ENCODE measurements at places on chromosomes 1 and 21.

GRCh38 chr1:228487336-228488124, at the start of gene RNF187:
Gene RNF187 (plus strand): TSS chr1:228487382.
- DNase-seq: peak; percentile 39

GRCh38 chr21:44523567-44524413, 16.2 kb downstream of the KRTAP10-1 start:
- no peak for DNase-seq

DNA sequence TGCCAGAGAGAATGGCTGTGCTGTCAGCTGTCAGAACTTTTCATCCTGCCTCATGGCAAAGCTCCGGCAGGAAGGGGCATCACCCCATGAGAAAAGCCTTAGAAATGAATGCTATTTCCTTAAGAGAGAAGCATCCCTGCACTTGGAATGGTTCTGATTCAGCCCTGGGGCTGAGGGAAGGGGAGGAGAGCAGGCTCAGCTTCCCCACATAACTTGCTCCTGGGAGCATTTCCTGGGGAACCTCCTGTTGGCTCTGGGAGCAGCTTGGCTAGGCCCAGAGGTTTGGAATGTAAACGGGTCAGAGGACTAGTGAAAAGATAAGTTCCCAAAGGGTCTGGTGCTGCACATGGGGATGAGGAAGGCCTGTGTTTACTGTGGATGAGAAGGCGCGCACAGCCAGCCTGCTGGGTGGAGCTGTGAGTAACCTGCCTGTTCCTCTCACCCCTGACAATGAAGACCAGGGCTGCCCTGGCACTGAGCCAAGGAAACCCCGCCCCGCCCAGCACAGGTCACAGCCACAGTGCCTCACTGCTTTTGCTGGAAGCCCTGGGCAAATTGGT, 5.0 kb downstream of the PRELP start:
- DNase-seq: no peak

GRCh38 chr1:56533197-56533596, 46.2 kb downstream of the PLPP3 start:
- no peak for DNase-seq

- no peak for DNase-seq
Observed at GRCh38 chr1:117815926-117816325, 113.5 kb downstream of the GDAP2 start.

GRCh38 chr1:164470996-164471395, 88.0 kb upstream of the PBX1 start:
- DNase-seq: no peak

- DNase-seq: no peak
Observed at GRCh38 chr1:100921110-100921706, 25.3 kb downstream of the SLC30A7 start.

DNA sequence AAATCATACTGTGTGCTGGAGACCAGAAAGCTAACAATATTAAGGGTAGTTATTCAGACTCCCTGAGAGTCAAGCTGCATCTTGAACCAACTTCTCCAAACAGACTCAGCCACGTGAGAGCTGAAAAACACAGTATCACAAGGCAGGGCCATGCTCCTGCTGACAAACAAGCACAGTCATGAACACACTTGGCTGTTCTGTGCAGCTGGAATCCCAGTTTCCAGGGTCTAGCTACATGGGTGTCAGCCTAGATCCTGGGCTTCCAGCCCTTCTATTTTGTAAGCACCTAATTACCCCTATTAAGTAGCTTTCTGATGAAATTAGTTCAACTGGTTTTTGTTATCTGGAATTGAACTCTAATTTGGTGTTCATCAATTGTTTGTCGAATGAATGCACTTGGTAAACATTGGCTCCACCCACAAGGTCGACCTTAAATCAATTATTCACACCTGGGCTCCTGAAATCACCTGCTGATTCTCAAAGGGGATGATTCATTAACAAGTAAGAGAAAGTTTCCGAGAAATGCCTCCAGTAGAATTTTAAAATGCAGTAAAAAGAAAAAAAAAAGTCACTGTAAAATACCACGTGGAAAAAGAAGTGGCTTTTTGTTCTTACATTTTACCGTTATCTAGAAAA, 179.3 kb downstream of the ZC3H11B start:
- DNase-seq: no peak

DNA sequence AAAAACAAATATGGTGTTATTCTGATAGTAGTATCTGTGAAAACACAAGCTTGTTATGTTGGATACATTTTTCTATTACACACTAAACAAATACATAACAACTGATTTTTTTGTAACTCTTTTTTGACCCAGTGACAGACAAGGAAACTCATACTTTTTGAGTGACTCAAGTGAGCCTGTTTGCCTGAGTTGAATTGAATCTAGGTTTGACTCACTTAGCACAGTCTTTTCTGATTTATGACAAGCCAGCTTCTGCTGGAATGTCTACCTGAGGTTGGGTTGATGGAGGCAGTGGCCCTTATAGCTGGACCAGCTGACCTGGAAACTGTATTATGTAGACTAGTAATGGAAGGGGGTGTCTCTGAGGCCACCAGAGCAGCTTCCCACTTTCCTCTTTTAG, 4.2 kb upstream of the CLCA4 start:
- no peak for DNase-seq

DNA sequence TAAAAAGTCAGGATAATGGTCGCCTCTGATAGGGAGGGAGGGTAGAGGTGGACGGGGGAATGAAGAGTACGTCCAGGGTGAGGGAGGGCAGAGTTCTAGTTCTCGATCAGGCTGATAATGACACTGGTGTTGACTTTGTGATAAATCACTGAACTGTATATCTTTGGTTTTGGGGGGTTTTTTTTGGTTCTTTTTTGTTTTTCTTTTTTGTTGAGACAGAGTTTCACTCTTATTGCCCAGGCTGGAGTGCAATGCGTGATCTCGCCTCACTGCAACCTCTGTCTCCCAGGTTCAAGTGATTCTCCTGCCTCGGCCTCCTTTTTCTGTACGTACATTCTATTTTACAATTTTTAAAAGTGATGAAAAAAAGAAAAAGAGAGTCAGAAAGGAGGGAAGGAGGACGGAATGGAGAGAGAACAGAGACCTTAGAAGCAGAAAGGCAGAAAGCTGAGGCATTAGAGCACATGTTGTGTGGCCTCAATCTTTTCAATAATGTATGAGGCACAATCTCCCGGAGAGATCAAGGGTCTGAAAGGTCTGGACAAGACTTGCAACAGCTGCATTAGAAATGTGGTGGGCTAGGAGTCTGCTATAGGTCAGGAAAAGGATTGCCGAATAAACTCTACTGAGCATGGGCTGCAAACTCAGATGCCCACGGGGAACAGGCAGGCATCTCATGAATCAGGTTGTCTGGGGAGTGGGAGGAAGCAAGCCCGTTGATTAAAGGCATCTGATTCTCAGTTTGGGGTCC, 174.8 kb downstream of the TOMM20 start:
- DNase-seq: no peak

DNA sequence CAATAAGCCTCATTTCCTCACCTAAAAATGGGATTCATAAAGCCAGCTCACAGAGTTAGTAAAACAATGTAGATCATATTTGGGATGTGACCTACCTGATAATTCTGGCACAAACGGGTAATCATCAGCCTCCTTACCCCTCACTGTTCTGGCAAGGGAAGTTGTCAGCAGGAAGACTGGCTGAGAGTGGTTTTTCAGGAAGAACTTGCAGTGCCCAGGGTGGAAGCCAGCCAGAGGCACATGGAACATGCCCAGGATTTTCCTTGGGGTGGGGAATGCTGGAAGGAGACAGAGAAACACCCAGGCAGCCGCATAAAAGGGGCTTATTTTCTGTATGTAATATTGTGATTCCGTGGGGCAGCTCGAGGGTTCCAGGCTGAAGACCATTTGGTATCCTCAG, 7.7 kb upstream of the SLC5A9 start:
- DNase-seq: no peak

GRCh38 chr1:89203166-89203565, 4.4 kb upstream of the GBP4 start:
- no peak for DNase-seq

DNA sequence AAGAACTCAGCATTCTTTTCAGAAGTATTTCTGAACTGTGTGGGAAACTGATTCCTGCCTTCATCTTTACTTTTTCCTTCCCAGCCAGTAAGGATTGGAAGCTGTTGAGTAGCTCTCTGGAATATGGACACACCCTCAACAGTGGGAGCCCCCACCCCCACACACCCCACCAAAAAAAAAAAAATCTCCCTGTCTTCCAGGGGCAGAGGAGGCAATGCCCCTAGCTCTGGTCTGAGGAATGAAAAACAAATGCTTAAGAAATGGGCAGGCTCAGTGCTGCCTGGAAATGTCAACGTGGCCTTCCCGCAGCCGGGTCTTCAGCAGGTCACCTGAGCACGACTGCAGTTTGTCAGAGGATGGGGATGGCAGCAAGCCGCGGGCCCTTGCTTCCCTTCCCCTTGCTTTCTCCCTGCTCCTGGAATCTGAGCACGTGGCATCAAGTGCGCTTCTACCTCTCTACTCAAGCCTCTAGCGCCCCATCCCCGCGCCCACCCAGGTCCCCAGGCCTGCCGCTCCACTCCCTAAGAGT, 479 bp downstream of the RGS16 start:
- DNase-seq: no peak

- no peak for DNase-seq
Observed at GRCh38 chr1:239044829-239045228, 341.5 kb upstream of the CHRM3 start.

GRCh38 chr1:37085393-37085792, 51.1 kb upstream of the GRIK3 start:
- no peak for DNase-seq

DNA sequence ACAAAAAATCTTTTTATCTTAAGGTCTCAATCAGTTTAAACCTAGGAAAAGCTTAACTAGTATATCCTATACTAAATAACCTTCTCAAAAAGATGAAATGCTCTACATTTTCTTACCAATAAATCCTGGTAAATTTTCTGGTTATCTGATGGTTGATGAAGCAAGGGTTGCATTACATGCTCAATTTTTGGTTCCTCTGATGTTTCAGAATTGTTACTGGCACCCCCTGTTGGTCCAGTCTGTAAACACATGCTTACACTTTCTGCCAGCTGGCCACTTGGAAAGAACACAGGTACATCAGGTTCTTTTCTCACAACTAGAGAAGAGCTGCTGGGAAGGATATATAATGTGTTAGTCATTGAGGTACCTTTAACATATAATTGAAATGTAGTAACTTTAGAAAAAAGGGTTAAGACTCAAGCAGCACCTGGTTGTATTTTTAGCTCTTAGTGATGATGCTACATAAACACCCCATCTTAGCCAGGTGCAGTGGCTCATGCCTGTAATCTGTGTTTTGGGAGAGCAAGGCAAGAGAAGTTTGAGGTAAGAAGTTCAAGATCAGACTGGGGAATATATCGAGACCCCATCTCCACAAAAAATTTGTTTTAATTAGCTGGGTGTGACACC, 30.9 kb upstream of the TAL1 start:
- DNase-seq: peak; percentile 42

DNA sequence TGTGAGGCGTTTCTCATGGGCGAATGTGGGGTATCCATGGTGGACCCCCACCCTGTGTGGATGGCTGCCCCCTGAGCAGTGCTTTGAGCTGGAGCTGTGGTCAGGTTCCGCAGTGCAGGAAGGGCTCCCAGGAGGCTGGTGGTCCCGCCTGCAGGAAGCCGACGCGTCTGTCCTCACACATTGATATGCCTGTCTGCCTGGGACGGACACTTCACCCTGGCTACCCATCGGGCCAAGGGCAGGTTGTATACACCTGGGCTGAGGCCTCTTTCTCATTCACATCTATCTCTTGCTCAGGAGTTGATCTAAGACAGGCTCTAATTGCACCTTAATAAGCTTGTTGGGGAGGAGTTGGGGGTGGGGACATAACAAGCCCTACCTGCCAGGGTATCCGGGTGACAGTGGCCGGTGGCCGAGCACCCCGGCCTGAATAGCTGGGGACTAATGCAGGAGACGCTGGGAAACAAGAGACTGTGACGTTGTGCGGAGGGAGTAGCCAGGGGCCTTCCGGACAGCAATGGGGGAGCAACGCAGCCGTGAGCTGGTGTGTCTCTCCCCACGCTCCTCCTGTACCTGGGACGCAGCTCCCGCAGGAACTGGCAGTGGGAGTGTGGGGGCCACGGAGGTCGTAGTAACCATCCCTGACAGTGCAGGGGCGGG, 21.7 kb downstream of the PDXK start:
- no peak for DNase-seq

- no peak for DNase-seq
Observed at GRCh38 chr1:174044418-174045222, 22.5 kb upstream of the RC3H1 start.

- DNase-seq: no peak
Observed at GRCh38 chr1:111559736-111560279, 56.4 kb upstream of the ADORA3 start.

All from activated naive CD4-positive, alpha-beta T cell treated with anti-CD3 and anti-CD28 coated beads, Interleukin-2, amount 50 U/mL, for 72 hours (primary cell).